ENCODE measurements at places on chromosomes 2 and 18.

DNA sequence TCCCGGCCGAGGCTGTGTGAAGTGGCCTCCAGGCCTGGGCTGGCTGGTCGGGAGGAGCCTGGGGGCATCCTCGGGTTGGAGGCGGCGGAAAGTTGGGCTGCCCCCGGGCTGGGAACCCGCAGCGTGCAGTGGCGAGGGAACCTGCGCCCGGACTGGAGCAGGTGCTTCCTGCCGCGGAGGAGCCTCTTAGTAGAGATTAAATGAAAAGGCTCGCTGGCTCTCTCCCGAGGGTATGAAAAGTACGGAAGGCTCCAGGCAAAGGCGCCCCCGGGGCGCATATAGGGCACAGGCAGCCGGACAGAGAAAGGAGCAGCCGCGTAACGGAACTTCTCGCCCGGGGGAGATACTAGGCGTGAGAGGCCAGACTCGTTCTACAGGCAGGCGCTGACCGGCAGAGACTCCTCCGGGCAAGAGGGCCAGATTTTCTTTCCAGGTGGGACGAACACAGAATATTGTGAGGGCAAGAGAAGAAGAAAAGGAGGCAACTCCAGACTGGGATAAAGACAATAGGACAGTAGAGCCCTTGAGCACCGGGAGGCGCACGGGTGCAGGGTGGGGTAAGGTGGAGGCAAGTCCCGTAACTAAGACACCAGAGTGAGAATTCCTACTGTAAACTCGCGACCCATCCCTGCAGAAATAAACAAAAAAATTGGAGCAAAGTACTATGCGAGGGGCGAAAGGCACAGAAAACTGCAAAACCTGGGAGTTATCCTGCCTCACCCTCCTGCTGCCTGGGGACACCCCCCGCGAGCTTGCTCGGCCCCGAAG is 816 bp downstream of the CDH2 start:
- DNase-seq = no peak

GRCh38 chr2:45406621-45407020 is 204.4 kb downstream of the SRBD1 start:
- no peak for DNase-seq

DNA sequence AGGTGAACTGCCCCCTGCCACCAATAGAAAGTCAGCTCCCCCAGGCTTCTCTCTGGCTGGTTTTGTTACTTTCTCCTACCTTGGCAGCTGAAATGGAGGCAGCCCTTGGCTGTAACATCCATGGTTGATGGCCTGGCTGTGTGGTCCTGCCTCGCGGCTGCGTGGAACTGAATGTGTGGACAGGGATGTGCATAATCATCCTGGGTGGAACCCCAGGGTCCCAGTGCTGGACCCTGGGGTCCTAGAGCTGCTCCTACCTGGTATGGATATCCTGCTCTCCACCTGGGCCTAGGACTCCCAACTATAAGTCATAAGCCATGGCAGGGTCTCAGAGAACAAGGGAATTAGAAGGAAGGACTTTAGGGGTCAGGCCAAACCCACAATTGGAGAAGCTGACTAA is 93.5 kb downstream of the CAPN13 start:
- no peak for DNase-seq

DNA sequence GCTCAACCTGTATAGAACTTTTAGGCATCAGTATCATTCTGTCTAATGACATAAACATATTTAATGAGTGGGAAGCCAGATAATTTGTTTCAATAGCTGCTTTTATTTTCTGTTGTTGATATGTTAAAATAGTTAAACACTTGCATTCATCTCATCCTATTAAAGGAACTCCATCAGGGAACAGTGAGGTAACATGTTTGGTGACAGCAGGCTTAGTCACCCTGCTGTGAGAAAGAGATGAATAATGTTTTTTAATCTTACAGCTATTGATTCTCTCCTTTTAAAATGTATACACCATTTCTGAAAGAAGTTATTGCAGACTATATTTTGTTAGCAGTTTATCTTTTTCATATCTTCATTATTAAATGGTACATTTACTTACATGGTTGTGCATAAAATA is 123.3 kb upstream of the CWC22 start:
- DNase-seq = no peak

GRCh38 chr2:193462411-193462810 is 1267.7 kb upstream of the TMEFF2 start:
- no peak for DNase-seq

- DNase-seq = no peak
Measured at GRCh38 chr2:181371782-181372645, 85.2 kb upstream of the ITGA4 start.

DNA sequence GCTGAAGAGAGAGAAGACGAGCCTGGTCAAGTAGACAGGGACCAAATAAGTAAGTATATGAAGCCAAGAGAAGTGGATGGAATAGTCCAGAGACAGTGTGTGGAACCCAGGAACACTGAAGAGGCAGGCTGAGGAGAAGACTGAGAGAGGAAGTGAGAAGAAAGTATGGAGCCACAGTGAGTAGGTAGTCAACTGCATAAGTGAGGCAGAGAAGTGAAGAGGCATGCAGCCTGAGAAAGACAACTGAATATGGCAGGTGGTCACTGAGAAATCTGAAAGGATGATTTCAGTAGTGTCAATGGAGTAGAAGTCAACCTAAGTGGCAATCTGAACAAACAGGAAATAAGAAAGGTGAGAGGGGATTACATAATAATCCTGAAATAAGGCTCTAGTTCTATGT is 55.4 kb downstream of the CWC22 start:
- DNase-seq = no peak

DNA sequence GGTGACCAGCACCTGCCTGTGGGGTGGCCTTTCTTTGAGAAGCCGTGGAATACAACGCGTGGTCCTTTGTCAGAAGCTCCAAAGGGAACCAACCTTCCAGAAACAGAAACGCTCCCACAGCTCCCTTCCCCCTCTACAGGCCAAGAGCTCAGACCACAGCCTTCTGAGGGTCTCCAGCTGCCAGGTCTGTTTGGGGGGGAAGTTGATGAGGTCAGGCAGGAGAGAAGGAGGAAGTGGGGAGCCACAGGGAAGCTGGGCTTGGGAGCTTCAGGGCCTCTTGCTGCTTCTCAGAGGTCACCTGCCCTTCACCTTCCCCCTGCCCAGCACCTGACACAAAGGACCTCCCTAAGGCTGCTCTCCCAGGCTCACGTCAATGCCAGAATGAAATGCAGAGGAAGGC is 287.7 kb upstream of the ID2 start:
- DNase-seq = no peak

GRCh38 chr18:46318356-46318755 is 214.2 kb downstream of the HAUS1 start:
- DNase-seq = no peak

DNA sequence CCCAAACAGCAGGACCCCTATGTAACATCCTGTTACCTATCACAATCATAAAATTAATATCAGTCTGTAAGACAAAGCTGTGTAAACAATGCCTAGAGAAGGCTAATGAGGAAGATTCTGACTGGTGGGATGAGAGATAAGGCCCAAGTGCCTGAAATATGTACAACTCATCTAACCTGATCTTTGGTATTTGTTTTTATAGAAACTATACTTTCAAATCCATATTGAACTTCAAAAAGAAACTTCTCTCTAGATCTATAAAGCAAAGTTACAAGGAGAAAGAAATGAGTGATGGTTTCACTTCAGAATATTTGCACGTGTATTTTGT is 36.1 kb upstream of the ITGA4 start:
- DNase-seq = no peak

DNA sequence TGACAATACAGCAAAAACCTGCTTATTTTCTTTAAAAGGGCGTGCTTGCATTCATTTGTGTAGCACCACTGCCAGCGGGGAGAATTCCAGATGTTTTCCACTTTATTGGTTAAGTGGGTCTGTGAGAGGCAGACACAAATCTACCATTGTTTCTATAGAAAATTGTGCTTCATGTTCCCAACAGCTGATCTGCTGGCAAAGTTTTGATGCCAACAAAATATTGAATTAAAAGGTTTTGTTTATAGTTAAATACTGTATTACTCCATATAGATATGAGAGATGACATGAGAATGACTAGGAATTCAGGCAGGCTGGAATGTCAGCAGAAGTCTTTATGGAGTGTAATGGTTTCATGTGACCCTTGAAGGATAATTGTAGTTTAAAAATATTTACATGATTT is 182.7 kb downstream of the MC4R start:
- no peak for DNase-seq

DNA sequence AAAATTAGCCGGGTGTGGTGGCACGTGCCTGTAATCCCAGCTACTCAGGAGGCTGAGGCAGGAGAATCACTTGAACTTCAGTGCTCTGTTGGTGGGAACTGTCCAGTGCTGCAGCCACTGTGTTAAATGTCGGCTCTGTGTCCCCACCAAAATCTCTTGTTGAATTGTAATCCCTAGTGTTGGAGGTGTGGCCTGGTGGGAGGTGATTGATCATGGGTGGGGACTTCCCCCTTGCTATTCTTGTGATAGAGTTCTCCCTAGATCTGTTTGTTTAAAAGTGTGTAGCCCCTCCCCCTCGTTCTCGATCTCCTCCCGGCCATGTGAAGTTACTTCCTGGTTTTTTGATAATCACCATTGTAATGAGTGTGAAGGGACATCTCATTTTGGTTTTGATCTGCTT is 9.8 kb upstream of the RPL31 start:
- no peak for DNase-seq

- DNase-seq = no peak
Measured at GRCh38 chr2:47043142-47043890, 111.8 kb downstream of the STPG4 start.

DNA sequence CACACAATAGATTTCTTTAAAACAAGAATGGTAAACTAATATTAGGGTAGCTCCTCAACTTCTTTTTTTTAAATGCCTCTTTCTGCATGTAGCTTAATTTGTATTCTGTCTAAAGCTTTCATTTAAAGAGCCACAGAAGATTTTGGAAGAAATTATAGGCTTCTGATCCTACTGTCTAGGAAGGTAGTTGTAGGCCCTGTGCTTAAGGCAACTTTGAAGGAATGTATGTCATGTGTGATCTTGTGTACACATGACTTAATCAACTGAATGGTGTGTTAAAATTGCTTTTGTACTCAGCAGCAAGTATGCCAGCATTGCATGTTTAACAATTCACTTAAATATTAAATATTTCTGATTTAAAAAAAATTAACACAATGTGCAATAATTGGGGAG is 51.5 kb upstream of the LYPD6 start:
- no peak for DNase-seq
